GM04504 (cell line): ENCODE measurements at places on chromosomes 12 and 14.

DNA sequence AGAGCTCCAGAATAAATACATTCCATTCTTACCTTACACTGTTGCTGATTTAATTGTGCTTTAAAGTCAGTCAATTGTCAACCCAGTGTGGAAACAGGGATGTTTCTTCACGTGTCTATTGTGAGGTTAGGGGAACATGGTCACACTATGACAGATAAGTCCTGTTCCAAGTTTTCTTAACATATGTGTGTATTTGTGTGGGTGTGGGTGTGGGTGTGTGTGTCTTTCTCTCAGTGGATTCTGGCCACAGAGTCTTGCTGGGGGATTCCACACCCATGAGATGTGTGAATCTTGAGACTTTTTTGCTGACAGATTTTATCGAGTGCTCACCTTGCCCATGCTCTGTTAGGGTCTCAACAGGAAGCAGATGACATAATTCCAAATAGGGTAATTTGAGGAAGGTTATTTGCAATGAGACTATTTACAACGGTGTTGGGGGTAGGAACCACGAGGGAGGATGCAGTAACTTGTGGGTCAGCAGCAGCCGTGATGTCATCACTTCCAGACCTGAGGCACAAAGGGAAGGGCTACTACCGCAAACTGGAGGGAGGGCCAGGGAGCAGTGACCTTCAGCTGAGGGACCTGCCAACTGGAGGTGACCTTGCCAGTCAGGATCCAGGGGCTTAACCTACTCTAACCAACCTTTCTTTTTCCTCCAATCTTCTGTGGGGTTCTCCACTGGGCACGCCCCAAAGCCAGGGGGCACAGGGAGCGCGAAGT, 1.9 kb upstream of the VRK1 start:
- no peak for DNase-seq

DNA sequence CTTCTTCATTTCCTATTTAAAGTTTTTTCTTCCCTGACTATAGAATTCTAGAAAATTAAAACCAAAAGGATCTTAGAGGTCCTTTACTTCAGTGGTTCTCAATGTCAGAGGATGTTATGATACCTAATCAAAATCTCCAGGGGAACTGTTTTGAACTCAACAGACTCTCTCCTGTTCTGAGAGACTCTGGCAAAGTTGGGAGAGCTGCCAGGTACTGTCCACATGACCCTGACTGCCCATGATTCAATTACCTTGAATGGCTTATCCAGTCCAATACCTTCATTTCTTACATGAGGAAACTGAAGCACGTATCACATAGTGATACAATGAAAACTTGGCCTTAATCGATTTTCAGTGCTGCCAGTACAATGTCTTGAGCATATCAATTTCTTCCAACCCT, 16.6 kb downstream of the ALKBH1 start:
- DNase-seq = no peak

DNA sequence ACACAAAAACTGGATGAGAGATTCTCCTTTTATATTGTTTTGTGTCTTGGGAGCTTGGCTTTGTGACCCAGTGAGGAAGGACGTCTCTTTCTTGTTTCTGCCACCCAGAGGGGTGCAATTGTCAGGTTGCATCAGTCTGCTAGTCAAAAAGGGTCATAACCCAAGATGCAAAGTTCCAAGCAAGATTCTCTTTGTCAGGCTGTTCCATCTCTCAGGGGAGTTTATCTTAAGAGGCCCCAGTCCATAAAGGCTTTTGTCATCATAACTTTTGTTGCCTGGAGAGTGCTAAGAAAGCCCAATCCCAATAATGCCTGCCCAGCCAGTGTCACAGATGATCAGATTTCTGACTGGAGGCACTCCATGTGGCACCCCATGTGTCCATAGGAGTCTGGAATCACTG, 444.9 kb downstream of the TRHDE start:
- DNase-seq = no peak

GRCh38 chr12:4584896-4585295, 22.9 kb downstream of the DYRK4 start:
- no peak for DNase-seq

- DNase-seq = no peak
Observed at GRCh38 chr14:99603471-99604277, at the start of gene CCDC85C. Gene CCDC85C (minus strand): TSS chr14:99604207. CDS start chr14:99603959, 248 bp downstream.

- DNase-seq = no peak
Observed at GRCh38 chr12:124031058-124031457, 58.0 kb downstream of the ZNF664 start.

DNA sequence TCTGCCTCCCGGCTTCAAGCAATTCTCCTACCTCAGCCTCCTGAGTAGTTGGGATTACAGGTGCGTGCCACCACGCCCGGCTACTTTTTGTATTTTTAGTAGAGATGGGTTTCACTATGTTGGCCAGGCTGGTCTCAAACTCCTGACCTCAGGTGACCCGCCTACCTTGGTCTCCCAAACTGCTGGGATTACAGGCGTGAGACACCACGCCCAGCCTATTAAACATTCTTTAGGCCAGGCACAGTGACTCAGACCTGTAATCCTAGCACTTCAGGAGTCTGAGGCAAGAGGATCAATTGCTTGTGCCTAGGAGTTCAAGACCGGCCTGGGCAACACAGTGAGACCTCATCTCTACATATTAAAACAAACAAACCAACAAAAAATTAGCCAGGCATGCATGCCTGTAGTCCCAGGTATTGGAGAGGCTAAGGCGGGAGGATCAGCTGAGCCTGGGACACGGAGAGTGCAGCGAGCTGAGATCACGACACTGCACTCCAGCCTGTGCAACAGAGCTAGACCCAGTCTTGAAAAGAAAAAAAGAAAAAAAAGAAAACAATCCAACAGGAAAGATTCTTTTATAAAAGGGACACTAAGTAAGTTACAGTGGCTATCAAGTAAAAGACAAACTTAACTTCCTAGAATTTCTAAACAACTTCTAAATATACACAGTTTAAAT, 70.2 kb downstream of the HECTD1 start:
- DNase-seq = no peak

DNA sequence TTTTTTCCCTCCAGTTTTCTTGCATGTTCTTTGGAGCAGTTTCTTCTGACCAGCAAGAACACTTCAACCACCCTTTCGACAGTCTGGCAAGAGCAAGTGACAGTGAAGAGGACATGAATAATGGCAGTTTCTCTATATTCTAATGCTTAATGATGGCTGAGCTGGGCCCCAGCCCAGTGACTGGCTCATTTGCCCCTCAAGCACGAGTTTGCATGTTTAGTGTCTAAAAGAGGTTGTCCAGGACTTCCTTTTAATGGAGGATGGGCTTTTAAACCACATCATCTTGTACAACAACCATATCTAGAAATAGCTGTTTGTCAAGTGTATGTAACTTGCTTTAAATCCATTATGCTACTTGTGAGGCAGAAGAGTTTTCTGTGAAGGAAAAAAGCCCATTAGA, 28.4 kb downstream of the RAD9B start:
- no peak for DNase-seq

GRCh38 chr12:4424422-4424821, 21.2 kb downstream of the FGF6 start:
- DNase-seq = no peak
